ENCODE measurements at places on chromosomes 11 and 22.

DNA sequence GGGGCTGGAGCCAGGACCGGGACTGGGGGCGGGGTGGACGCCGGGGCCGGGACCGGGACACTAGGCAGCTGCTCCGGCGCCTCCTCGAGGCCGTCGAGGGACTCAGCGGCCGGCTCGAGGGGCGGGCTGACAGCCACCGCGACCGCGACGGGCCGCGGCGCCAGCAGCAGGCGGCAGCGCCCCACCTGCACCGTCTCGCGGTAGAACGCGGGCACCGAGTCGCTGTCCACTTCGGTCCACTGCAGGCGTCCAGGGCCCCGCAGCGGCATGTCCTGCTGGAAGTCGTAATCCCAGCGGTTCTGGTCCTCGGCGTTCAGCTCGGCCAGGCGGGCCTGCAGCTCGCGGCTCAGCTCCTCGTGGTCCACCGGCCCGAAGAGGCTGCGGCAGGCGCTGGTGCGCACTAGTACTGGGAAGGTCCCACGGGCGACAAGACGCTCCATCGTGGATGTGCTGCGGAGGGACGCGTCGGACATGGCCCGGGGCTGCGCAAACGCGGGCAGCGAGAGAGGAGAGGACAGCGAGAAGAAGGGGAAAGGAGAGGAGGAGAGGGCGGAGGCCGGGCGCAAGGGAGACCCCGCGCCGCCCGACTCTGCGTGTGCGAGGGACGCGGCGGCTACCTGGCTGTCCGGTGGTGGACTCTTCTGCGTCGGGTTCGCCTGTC is 428 bp downstream of the CDKN1C start:
- peak; percentile 37 for DNase-seq

- peak; percentile 75 for DNase-seq
Measured at GRCh38 chr11:46889689-46890475, 28.5 kb downstream of the LRP4 start.

DNA sequence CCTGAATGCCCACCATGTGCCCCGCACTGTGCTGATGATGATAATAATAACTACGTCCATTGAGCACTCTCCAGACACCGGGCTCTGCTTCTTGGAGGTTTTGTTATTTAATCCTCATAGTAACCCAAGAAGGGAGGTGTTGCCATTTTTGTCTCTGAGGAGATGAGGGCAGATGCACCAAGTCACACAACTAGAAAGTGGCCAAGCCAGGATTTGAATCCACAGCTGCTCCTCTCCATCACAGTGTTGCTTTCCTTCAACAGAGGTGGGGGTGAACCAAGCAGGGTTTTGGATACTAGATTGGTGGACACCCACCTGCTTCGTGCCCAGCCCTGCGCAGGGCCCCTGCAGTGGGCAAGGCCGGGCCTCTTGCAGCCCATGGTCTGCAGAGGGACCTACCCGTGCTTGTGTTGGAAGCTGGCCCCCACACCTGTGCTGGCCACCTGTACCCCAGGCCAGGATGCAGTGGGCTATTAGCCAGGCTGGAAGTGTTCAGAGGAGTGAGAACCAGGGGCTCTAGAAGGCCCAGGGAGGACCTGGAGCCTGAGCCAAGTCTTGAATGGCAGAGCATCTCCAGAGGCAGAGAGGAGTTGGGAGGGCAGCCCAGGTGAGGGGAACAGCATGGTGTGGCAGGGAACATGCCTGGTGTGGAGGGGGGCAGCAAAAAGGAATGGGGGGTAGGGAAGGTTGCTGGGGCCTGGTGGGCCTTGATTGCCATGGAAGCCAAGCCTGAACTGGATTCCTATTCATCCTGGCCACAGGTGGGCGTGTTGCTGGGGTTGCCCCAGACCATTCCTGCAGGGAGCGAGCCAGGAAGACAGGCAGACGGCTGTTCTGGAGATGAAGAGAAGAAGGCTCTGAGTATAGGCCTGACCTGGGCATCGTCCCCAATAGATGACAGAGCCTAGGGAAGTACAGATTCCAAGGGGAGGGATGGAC is 2.7 kb upstream of the DPP3 start:
- DNase-seq, result no peak

- DNase-seq, result peak; percentile 54
Measured at GRCh38 chr11:12827929-12828812, 153.9 kb downstream of the TEAD1 start.

- DNase-seq, result no peak
Measured at GRCh38 chr11:118343248-118343647, 743 bp upstream of the CD3D start.

DNA sequence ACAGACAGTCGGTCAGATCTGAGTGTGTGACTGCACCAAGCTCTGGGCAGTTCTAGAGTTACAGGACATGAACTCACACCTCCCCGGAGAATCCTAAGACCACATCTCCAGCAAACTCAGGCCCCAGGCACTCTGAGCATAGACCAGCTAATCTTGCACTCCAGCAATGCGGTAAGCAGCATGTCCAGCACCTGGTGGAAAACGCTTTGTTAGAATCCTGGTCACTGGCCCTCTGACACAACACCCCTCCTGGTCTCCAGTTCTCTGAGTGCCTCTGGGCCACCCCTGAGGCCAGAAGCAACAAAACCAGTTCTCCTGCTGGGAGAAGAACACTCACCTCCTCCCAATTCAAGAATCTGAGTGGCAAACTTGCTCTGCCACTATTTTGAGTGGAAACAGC is 82.7 kb upstream of the TMEM45B start:
- DNase-seq, result no peak

Measured in caudate nucleus (tissue), 63 donors.